AG04449 (cell line): ENCODE measurements at places on chromosomes 12 and 14.

DNA sequence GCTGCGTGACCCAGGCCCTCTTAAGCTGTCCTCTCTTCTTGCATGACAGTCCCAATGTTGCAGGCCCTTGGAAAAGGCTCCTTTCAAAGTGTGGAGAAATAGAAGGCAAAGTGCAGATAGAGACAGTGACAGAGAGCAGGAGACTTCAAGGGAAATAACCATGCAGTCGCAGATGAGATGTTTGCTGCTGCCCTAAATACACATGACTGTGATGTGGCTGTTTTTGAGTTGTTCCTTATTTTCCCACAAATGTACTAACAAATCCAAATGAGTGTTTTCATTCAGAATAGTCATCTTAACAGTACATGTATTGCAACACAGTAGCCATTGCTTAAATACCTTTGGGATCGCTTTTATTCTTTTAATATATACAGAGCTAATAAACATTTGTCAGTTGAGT is 101.6 kb downstream of the SLC15A5 start:
- DNase-seq = no peak

DNA sequence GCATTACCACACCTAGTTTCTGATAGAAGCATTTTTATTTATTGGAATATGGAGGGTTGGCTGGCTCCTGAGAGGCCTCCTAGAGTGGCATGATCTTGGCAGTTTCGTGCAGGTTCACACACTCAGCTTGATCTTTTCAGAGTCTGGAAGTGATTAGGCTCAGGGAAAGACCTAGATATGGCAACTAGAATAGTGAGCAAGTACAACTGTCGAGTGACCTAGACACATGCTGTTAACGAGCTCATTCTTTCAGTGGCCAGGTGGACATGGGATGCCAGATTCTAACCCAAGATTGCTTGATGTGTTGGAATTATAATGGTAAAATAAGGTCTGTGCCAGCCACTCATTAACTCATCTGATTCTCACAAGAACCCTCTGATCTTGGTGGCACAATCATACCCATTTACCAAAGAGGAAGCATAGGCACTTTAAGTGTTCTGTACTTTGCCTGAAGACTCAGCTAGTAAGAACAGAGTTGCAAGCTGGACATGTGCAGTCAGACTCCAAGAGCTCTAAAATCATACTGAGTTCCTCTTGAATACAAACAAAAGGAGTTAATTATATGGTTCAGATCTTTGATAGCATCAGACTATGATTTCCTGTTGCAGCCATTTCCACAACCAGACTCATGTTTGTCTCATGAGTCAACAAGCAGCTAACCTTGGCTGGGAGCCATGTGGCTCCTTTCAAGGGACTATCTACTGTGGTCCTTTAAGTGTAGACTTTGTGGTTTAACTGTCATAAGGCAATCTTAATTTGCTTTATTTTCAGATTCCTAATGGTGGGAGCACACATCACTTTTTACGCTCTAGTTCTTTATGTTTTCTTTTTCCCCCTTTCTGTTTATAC is 144.2 kb downstream of the PLEKHA5 start:
- DNase-seq = peak; percentile 95

GRCh38 chr12:11446372-11446771 is 51.0 kb upstream of the PRB2 start:
- no peak for DNase-seq

DNA sequence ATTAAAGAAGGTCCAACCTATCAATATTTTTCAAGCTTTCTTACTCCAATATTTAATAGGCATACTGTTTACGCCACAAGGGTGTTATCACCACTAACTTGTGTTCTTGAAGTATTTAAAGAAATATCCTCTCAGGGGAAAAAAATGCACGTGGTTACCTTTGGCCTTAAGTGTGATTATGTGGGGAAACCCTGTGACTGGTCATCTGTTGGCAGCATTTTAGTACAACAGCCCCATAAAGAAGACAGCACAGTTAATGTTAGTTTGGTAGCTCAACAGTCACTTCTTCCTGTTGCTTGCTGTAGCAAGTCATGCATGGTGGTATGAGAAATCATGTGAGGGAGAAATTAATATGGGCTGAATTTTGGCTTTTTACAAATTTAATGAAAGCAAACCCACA is 1021.5 kb upstream of the TMEM132C start:
- no peak for DNase-seq

DNA sequence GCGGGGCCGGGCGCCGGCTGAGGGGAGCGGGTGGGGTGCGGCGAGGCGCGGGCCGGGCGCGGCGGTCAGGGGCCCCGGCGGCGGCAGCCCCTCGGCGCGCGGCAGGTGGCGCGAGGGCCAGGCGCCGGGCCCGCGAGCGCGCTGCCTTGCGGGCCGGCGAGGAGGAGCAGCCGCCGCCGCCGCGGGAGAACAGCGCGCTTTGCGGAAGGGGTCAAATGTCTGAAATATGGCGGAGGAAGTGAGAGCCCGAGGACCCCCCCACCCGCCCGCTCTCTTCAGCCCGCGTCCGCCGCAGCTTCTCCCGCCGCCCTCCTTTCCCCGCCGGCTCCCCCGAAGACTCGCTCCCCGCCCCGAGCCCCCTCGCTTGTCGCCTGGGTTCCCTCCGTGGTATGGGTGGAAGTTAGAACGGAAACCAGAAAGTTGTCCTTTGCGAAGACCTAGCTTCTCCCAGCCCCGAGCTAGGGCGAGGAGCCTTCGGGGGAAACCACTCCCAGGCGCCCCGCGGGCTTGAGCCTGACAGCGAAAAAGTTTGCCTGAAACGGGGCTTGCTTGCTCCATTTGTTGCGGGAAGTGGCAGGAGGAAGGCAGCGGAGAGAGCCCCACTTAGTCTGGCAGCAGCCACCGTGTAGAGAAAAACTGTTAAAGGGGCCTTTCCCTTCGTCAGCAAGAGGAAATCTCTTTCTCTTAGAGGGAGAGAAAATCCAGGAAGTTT is 551 bp downstream of the RAP1B start:
- no peak for DNase-seq
